Endothelial cell (in vitro differentiated cells): ENCODE measurements at places on chromosomes 3 and 15.

- DNase-seq = no peak
These were observed 21.0 kb downstream of the IFT122 start for GRCh38 chr3:129461022-129461421.

GRCh38 chr3:14452740-14453710, 50.6 kb downstream of the SLC6A6 start:
- DNase-seq = no peak

DNA sequence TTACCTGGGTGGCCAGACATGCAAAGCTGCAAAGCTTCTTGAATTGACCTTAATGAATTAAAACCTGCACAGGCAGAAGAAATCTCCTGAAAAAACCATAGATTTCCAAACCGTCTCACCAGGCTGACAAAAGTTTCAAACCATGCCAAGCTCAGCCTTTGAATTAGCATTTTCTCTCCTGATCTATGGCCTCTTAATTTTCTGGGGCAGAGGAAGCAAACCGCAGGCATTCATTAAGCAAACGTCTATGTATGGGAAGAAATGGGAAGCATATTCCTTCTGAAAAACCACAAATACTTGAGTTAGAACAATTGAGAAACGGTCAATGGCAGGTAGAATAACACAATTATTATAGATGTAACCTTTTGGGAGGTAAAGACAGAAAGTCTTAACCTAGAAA, 500.2 kb upstream of the NR2F2 start:
- DNase-seq = no peak

DNA sequence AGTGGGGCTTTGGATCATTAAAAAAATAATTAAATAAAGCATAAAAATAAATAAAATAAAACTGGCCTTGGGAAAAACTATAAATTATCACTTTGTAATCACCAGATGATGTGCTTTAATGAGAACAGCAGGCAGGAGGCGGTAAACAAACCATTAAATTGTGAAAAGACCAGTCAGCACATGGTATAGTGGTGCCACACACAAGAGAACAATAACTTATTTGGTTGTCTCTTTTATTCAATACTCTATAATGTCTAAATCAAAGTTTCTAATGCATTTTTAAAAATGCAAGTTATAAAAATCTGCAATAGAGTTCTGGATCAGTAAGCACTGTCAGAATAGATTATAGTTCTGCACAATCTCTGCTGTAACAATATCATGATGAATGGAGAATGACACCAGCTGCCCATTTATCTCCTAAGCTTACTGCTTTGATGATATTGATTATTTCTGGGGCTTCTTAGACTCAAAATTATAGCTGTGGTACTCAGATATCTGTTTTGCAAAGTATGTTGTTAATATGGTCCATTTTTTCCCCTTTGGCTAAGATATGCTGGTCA, 259.3 kb downstream of the NAALADL2 start:
- DNase-seq = no peak

GRCh38 chr15:83854321-83854720, 200.4 kb downstream of the ADAMTSL3 start:
- DNase-seq = no peak

GRCh38 chr3:47849699-47850563, 47.0 kb downstream of the DHX30 start:
- no peak for DNase-seq

DNA sequence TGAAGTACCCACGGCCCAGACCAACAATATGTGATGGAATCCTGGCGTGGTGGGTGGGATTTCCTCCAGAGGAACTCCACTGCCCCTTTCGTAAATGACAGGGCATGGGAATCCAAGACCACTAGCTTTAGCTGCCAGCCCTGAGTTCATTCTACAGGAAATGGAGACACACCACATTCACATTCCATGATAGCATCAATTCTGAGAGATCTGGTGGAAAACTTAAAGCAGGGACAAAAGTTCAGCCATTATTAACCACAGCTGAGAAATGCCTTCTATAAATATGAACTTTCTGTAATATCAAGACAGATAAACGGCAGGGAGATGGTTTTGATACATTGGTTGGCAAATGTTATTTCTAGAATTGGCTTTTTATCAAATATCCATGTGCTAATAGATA, 98.2 kb downstream of the FBN1 start:
- no peak for DNase-seq

- no peak for DNase-seq
These were observed 33.9 kb upstream of the RNU6-1 start for GRCh38 chr15:67873777-67874176.

GRCh38 chr3:55185380-55185779, 257.5 kb upstream of the LRTM1 start:
- no peak for DNase-seq

DNA sequence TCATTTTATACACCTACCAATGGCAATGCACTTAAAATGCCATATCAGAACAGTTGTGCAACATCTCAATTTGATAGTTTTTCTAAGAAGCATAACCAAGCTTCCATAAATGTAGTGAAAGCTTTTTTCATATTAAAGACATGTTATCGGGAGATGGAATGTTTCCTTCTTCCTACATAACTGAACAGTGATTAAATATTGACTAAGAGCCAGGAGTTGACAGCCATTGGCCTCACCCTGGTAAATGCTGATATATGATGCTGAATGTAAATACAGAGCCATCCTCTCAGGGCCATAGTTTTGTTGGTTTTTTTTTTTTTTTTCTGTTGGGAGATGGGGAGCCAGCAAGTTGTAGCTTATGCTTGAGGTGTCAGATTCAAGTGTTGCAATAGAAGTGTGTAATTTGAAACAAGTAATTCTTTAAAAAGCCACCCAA, 203.3 kb upstream of the IL12A start:
- DNase-seq = no peak

DNA sequence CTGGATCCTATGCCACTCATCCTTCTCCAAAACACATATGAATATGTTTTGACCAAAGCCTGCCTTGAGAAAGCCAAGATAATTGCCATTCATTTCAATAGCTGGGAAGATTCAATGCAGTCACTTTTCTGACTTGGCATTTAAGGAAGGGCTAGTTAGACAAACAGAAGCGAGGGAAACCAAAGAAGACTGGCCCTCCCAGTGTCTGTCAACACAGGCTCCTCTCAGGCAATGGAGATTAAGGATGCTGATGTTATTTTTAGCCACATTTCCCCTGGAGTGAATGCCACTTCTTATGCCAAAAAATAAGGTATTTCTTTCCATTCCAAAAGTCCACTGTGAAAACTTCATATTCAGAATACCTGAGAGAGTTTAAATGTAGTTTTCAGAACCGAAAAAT, 101.7 kb downstream of the P3H2 start:
- no peak for DNase-seq

DNA sequence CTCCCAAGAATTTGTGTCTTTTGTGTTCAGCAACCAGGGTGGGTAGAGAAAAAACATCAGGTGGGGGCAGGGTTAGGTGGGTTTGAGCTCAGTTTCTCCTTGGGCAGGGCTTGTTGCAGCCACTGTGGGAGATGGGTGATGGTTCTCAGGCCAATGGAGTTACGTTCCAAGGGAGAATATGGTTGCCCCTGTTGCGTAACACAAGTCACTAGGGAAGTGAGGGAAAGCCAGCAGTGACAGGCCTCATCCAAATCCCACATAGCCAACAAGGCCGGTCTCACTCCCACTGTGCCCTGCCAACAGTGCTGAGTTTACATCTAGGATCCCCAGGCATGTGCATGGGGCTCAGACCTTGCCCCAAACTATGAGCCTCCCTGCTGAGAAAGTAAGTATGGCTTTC, 7.9 kb upstream of the FBXL2 start:
- no peak for DNase-seq

- DNase-seq = no peak
These were observed 71.1 kb upstream of the OXTR start for GRCh38 chr3:8840556-8840955.

- no peak for DNase-seq
These were observed 14.9 kb downstream of the TGM5 start for GRCh38 chr15:43251871-43252250.

DNA sequence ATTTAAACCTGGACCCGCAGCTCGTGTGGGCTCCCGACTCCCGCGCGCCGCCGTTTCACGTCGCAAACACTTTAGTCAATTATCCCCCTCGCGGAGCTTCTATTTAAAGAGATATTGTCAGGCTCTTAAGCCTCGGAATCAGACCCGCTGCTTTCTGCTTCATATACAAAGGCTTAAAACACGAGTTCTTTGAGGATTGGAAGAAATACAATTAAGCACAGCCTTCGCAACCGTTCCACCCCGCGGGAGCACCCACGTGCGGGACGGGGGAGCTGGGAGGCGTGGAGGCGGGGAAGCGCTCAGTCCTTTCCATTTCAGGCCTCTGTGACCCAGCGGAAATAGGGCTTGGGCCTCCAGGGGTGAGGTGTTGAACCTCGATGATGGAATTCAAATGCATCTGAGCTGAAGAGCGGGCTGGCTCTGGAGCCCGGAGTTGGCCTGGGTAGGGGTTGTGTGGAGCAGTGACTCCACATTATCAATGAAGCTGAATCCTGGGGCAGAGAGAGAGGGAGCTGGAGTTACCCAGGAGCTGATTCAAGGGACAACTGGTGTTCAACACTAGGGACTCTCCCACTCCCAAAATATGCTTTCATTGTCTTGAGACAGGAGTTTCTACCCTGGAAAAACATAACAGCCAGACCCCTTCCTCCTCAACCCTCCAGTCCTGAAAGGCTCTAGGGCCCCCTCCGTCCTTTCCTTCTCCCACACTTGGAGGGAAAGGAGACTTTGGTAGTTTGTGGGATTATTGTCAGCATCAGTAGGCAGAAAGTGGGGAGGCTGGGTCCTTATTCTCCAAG, 2.4 kb downstream of the ANKRD63 start:
- no peak for DNase-seq

DNA sequence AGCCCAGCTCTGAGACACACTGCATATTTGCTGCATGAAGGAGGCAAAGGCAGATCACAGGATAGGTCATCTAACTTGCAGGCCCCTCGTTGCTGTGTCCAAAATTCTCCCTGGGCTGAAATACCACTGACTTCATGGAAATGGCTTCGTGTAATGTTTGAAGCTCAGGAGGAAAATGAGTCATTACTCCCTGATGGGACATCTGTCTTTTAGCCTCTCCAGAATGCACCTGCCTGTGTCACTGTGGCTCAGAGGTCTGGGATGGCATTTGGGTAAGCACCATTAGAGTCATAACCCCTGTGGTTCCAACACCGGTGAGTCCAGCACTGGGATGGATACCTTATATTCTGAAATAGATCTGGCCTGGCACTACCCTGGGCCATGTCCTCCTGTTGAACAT, 51.5 kb downstream of the IL12A start:
- DNase-seq = no peak

GRCh38 chr3:67699882-67700281, 45.5 kb upstream of the SUCLG2 start:
- no peak for DNase-seq

- no peak for DNase-seq
These were observed 11.3 kb upstream of the MYZAP start for GRCh38 chr15:57580428-57580827.

DNA sequence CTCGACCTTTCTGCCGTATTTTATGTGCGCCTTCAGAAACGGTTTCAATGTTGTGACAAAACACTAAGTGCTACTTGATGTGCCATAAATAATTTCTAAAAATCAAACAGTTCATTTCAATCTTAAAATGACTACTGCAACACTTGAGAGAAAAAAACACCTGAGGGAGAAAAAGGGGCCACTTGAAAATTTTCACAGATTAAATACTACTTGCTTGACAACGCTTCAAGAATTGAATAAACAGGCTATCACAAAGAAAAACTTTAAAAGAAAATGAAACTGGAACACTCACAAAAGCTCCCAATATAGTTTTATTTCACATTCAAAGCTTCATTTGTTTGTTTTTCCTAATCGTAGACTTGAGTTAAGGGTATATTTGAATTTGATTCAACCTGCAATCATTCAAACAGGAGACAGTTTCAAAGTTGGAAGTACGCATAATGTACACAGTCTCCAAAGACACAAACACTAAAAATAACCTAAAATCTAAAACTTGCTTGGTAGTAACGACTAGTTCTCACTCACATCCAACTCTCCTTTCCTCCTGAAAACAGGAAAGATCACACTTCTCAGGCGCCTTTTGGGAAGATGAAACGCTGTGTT, 380.7 kb downstream of the ERC2 start:
- DNase-seq = no peak

GRCh38 chr3:42151596-42152168, 60.5 kb downstream of the TRAK1 start:
- no peak for DNase-seq

DNA sequence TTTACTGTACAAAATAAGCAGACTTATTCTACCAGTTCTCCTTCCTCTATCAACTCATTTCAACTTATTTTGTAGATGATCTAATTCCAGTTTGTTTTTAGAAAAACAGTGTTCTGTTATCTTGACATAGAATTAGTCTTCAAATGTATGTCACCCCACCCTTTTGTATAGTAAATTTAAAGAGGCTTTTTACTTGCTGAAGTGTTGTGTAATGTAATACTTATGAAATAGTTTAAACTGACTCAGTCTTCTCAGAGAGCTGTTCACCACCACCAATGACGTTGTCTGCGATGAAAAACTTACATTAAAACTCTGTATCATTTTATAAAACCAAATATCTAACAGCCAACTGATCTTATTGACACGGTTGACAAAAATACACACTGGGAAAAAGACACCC, 82.9 kb downstream of the RAP2B start:
- no peak for DNase-seq

DNA sequence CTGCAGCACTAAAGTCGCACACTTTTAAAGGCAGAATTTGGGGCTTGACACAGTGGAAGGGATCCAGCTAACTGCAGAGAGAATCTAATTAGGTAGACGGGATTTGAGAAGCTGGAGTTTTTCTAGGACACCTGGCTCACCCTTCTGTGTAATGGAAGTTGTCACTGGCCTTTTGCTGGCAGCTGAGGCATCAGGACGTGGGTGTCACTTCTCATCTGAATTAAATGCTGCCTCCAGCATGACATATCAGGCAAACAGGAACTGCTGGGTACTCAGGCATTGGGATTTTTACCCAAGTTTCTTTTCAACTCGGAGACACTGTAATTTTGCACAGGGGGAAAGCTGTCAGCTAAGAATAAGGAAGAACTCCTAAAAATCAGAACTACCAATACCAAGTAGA, 861.9 kb upstream of the ARPP21 start:
- no peak for DNase-seq

DNA sequence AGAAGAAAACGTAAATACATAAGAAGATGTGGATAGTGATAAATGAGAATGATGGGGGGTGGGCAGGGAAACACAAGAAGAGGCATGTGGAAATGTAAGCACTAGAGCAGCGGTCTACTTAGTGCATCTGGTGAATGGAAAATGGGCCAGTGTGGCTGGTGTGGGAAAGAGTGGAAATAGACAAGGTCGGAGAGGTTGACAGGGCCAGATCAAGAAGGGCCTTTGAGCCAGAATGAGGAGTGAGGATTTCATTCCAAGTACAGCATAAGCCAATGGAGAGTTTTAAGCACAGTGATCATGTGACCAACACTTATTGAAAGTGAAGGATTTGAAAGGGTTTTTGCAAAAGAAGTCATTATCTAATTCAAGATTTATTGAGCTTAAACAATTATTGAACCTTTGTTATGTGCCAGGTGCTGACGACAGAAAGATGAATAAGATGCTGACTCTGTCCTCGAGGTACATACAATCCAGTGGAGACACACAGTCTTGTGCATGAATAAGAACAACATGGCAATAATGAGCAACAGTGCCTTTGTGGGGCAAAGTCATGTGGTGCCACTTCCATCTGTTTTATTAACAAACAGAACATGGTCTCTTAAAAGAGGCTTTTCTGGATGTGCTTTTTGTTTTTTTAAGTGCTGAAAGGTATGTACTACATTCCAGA, 124.1 kb downstream of the MFSD1 start:
- DNase-seq = no peak
